ENCODE measurements at places on chromosomes 5 and 9. TPM values are rescaled to one million over a fixed set of nuclear protein-coding genes. Genes with fewer than 3 reads are reported as not detected.

The FAM78A gene
- total RNA-seq: 1.7 TPM

DNA sequence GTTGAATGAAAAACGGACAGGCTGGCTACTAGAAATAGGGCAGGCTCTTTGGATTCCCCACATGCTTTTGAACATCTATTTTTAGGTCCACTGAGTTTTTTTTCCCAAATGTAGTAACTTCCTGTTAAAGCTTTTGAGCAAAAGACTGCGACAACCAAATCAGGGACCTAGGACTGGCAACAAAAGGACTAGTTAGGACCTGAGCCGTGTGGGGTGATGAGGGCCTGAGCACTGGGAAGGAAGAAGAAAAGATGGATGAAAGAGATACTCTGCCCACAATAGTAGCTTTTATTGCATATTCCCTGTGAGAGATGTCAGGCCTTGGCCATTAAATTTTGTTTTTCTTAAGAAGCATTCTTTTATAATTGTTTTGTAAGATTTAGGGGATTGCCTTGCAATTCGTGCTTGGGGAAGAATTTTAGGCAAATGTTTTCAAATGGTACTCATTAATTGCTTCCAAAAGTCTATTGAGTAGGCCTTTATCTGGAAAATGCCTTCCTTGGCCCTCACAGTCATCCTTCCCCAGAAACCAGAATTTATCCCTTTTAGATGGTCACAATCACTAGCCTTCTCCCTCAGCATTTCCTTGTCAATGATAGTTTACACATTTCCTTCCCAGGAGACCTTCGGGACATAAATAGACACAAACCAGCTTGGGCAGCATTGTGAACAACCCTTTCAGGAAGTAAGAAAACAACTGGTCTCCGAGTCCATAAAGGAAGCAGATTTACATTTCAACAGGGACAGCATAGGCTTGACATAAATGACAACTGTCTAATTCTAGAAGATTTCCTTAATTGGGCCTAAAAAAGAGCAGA lies 166.5 kb downstream of the RMI1 start:
- DNase-seq: no peak

- no peak for DNase-seq
Measured at GRCh38 chr9:12849486-12850003, 74.7 kb downstream of the LURAP1L start.

GRCh38 chr9:13734601-13735000 lies 455.1 kb upstream of the MPDZ start:
- no peak for DNase-seq

GRCh38 chr5:61575103-61575502 lies 243.0 kb downstream of the ZSWIM6 start:
- no peak for DNase-seq

GRCh38 chr9:108439947-108440346 lies 415.8 kb downstream of the ACTL7B start:
- DNase-seq: no peak

GRCh38 chr5:43802119-43802518 lies 199.1 kb downstream of the NNT start:
- DNase-seq: no peak

GRCh38 chr5:151097820-151098767 lies 17.3 kb upstream of the TNIP1 start:
- no peak for DNase-seq

The CFAP157 gene
- 0.16 TPM for total RNA-seq

The CDX1 gene
- total RNA-seq: not detected

DNA sequence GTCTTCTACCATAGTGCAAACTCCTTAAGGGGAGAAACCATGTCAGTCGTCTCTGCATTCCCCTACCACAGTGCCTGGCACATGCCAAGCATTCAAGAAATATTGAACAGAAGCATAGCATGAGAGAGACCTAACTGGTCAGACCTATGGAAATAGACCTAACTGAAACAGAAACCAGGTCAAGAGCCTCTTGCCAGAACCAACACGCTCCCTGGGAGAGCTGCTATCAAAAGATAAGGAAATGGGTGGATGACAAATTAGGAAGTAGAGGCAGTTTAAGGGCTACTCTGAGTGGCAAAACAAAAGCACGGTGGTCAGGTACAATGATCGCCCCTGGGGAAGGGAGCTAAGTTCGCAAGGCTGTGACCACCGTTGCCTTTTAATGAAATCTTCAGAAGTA lies 66.0 kb upstream of the SMIM15 start:
- no peak for DNase-seq

- no peak for DNase-seq
Measured at GRCh38 chr5:14090290-14090689, 52.9 kb upstream of the TRIO start.

The ARID3C gene
- total RNA-seq: not detected

DNA sequence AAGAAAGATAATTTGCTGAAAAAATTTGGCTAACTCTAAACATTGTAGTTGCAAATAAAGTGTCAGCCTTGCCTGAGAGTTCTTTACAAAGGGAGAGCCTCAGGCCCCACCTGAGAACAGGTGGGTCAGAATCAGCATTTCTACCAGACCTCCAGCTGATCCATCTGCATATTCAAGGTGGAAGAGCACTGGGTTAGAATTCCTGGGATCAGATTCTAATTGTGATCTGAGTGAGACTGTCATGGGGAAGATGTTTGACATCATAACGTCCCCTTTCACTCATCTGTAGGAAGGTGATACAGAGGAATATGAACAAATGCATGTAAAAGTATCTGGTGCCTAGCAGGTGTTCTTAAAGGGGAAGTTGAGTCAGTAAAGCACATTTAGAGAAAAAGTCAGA lies 54.6 kb downstream of the FBXL7 start:
- DNase-seq: no peak

DNA sequence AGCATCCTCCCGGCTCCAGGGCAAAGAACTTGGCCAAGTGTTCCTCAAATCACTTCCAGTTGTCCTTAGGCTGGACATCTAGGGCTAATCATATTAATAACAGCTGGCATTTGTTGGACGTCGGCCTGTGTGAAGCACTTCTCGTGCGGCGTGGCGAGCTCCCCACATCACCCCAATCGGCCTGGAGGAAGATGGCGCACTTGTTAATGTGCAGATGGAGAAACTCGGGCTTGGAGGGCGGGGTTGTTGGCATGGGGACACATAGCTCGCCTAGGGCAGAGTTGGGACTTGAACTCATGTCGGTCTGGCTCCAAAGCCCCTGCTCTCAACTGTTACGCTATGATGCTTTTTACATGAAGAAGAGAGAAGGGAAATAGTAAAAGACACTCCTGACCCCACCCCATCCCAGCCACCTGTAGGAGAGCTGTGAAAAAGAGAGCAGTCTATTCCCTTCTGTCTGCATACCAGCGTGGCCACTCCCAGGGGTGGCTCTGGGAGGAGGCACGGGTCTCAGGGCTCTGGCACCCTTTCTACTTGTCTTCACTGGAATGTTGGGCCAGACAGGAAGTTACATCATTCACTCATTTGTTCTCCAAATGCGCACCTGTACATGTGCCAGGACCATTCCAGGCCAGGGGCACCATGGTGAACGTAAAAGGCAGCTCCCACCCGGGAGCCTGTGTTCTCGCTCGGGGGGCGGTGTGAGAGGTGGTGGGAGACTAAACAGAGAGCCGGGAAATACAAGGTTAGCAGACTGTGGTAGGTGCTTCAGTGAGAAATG lies 12.8 kb upstream of the NUP214 start:
- no peak for DNase-seq

The TRIM7 gene
- total RNA-seq: 0.78 TPM

- no peak for DNase-seq
Measured at GRCh38 chr5:38830521-38831051, 15.2 kb upstream of the OSMR start.

DNA sequence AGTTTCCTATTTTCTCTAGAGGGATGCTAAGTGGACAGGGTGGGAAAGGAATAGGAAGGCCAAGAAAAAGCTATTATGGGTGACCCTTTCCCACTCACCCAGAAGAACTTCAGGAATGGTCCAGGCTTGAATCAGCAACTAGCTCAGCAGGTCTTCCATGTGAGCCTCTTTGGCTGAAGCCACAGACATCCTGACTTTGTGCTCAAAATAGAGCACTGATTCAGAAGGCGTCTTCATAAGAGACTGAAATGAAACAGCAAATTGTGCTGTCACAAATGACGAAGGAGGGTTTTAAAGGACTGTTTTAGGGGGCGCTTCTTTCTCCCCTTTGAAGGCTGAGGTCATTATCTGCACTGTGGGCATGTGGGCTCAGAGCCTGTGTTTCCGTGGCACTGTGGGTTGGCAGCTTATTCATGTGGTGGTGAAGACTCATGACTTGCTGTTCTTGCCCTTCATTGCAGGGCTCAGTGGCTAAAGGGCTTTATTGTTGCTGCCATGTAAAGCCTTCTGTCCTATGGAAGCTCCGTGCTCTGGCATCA lies 65.8 kb upstream of the NFIL3 start:
- no peak for DNase-seq

The OLFML2A gene
- 2.5 TPM for total RNA-seq

GRCh38 chr5:136203303-136203922 lies 10.5 kb upstream of the SMIM32 start:
- no peak for DNase-seq

- DNase-seq: no peak
Measured at GRCh38 chr5:131605086-131605485, 29.9 kb downstream of the RAPGEF6 start.

DNA sequence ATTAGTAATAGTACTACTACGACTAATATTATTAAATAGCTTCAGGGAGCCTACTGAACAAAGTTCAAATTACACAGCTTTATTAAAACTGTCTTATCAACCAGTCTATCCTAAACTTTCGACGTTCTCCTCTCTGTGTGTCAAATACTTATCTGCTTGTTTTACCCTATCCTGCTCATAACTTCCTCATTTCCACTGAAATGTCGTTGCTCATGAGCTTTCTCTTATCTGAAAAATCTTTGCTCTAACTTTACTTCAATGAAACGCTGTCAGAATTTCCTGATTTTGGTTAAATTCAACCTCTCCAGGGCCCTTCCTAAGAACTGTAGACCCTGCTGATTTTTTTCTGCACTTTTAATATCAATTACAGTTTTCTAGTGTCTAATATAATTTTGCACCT lies 1431.0 kb upstream of the WWC1 start:
- no peak for DNase-seq

The IL5 gene
- total RNA-seq: not detected
